ENCODE measurements at places on chromosomes 4 and X.
A peak's percentile ranks its signal among the peaks of the same experiment; 100 is the strongest.

DNA sequence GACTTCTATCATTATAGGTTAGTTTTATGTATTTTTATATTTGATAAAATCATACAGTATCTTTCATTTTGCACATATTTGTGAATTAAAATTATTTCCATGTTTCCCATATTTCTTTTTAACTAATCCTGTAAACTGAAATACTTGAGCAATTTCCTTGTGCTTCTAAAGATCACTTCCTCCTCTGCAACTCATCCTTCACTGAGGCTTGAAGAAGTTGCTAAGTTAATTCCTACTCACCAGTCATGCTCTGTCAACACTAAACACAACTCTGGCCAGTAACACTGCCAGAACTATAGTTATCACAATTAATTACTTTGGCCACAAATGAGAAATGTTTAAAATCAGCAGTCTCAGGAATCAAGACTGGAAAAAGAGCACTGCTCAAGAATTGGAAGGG is 6.7 kb downstream of the SPATA4 start:
- no peaks in the 10 kb centered on the region for H3K36me3 ChIP-seq
- H3K27me3 ChIP-seq, result peaks cover 24% of the 10 kb centered on the region
- H3K27ac ChIP-seq, result no peak overlapping the region
- H3K4me1 ChIP-seq, result peaks cover 4% of the 10 kb centered on the region
- DNase-seq, result no peak
- H3K4me3 ChIP-seq, result no peak overlapping the region

DNA sequence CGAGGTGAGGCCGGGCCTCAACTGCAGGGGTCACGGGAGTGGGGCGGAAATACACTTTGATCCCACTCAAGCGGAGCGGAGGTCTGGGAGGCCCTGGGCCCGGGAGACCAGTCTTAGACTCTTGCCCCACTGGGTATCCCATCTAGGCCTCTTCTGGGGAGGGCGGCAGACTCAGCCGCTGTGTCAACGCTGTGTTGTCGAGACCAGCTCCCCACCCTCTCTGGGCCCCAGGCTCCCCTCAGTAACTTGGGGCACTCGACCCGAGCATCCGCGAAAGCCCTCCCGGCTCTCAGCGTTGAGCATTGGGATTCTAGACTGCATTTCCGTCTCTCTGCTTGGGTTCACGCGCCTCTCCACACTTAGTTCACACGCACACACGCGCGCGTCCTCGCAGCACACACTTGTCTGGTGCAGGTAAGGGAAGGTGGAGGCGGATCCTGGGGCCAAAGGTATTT is 1.7 kb downstream of the NKX3-2 start:
- H3K4me1 ChIP-seq, result peaks cover 25% of the 10 kb centered on the region
- H3K4me3 ChIP-seq, result peak overlapping the region; percentile 40
- peaks cover 2% of the 10 kb centered on the region for H3K36me3 ChIP-seq
- peaks cover 80% of the 10 kb centered on the region for H3K27me3 ChIP-seq
- DNase-seq, result no peak
- H3K27ac ChIP-seq, result peak overlapping the region; percentile 52

DNA sequence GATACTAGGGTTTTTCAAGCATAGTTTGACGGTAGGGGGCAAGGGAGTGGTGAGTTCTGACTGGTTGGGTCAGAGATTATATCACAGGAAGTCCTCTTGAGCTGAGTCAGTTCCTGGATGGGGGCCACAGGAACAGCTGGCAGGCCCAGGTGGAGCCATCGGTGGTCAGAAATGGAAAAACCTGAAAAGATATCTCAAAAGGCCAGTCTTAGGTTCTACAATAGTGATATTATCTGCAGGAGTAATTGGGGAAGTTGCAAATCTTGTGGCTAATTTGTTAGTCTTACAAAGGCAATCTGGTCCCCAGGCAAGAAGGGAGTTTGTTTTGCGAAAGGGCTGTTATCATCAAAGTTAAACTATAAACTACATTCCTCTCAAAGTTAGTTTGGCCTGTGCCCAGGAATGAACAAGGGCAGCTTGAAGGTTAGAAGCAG is 159.3 kb downstream of the PTCHD1 start:
- H3K27me3 ChIP-seq, result no peaks in the 10 kb centered on the region
- no peak overlapping the region for H3K4me3 ChIP-seq
- no peak for DNase-seq
- no peak overlapping the region for H3K27ac ChIP-seq
- H3K4me1 ChIP-seq, result peaks cover 4% of the 10 kb centered on the region

- DNase-seq, result no peak
- H3K4me3 ChIP-seq, result no peak overlapping the region
- H3K4me1 ChIP-seq, result no peaks in the 10 kb centered on the region
- no peaks in the 10 kb centered on the region for H3K36me3 ChIP-seq
- no peaks in the 10 kb centered on the region for H3K27me3 ChIP-seq
These were observed 398.7 kb upstream of the PPP1R2C start for GRCh38 chrX:43176686-43177085.

DNA sequence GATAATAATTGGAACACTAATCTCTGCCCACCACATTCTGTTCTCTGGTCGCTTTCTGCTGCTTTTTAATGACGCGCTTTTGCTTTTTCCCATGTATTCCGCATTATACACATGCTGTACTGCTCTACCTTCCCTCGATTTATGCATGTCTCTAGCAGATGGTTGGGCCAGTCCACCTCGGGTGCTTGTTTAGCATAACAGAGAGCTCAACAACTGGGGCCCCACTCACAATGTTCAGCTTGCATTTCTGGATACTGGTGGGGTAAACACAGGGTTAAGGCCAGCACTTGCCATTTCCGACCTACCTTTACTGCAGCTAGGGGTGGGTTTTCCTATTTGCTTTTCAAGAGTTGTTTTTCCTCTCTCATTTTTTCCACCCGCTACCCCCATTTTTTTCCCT is 255.8 kb downstream of the SOX3 start:
- H3K27me3 ChIP-seq, result no peaks in the 10 kb centered on the region
- H3K4me3 ChIP-seq, result no peak overlapping the region
- no peaks in the 10 kb centered on the region for H3K36me3 ChIP-seq
- H3K27ac ChIP-seq, result no peak overlapping the region

DNA sequence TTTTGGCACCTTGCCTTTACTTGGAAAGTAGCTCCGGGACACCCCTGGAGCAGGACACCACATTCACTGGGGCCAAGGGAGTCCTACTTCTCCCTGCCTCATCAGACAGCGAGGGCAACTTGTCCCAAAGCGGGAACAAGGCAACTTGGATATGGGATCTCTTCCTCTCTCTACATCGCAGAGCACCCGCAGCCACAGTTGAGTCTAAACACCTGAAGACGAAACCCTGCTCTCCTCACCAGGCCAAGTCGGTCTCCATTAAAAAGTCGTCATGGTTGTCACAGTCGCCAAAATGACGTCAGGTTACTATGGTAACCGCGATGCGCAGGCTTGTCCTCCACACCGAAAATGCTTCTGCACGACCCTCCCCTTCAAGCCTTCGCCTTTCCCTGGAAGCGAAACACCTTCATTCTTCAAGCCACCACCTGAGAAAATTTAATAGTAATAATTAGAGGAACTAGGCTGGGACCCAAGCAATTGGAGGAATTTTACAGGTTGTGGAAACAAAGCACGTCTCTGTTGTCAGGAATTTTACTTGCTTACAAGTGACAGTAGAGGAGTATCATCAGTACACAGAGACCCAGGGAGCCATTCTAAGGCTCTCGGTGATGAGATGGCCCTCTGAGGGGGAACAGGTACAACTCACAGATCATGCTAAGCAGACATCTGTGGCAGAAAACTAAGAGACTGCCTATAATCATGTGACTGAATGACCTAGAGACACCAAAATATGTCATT is 30.5 kb upstream of the TCEAL4 start:
- H3K4me3 ChIP-seq, result peak overlapping the region; percentile 87
- peak overlapping the region; percentile 89 for H3K27ac ChIP-seq
- H3K4me1 ChIP-seq, result peaks cover 8% of the 10 kb centered on the region
- no peaks in the 10 kb centered on the region for H3K36me3 ChIP-seq

GRCh38 chr4:79764120-79764519 is 308.9 kb downstream of the ANTXR2 start:
- H3K27me3 ChIP-seq, result no peaks in the 10 kb centered on the region
- no peak for DNase-seq
- no peak overlapping the region for H3K4me3 ChIP-seq
- H3K36me3 ChIP-seq, result no peaks in the 10 kb centered on the region
- H3K4me1 ChIP-seq, result peaks cover 2% of the 10 kb centered on the region

DNA sequence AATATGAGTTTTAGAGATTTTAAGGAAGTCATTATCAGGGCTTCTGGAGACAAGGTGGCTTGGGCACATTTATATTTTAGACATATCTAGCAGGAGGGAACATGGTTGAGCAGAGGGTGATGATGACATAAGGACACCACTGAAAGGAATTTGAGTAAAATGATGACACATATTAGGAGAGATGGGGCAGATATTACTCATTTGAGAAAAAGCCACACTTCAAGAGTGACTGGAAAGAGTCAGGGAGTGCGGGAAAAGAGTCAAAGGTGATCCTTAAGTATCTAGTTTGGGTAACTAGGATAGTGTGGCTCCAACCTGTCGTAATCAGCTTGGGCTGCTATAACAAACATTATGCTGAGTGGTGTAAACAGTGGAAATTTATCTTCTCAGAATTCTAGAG is 377.7 kb downstream of the PACRGL start:
- H3K27ac ChIP-seq, result no peak overlapping the region
- H3K27me3 ChIP-seq, result no peaks in the 10 kb centered on the region
- no peak for DNase-seq
- H3K4me3 ChIP-seq, result no peak overlapping the region
- no peaks in the 10 kb centered on the region for H3K4me1 ChIP-seq

DNA sequence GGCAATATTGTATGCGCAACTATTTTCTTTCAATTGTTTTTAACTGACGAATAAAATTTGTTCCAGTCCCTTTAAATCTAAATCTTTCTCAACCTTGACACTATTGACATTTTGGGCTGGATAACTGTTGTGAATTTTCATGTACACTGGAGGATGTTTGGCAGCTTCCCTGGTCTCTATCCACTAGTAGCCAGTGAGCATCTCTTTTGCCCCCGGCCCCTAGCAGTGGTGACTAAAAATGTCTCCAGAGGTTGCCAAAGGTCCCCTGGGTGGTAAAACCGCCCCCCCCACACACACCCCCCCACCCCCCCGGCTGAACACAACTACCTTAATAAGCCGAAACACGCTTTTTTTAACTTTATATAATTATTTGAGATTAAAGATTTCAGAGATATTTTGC is 514 bp downstream of the FANCB start:
- peaks cover 26% of the 10 kb centered on the region for H3K4me1 ChIP-seq
- H3K36me3 ChIP-seq, result peaks cover 20% of the 10 kb centered on the region
- peak overlapping the region; percentile 81 for H3K27ac ChIP-seq
- peak overlapping the region; percentile 85 for H3K4me3 ChIP-seq
- no peaks in the 10 kb centered on the region for H3K27me3 ChIP-seq
- DNase-seq, result no peak

- peak overlapping the region; percentile 82 for H3K27ac ChIP-seq
- H3K36me3 ChIP-seq, result peaks cover 5% of the 10 kb centered on the region
- peak; percentile 62 for DNase-seq
- peak overlapping the region; percentile 25 for H3K4me3 ChIP-seq
- peaks cover 20% of the 10 kb centered on the region for H3K4me1 ChIP-seq
These were observed 162.4 kb upstream of the GPRIN3 start for GRCh38 chr4:89469930-89470375.

GRCh38 chrX:119488749-119489148 is 20.5 kb downstream of the SLC25A5 start:
- no peak for DNase-seq
- no peaks in the 10 kb centered on the region for H3K36me3 ChIP-seq
- H3K4me1 ChIP-seq, result no peaks in the 10 kb centered on the region

DNA sequence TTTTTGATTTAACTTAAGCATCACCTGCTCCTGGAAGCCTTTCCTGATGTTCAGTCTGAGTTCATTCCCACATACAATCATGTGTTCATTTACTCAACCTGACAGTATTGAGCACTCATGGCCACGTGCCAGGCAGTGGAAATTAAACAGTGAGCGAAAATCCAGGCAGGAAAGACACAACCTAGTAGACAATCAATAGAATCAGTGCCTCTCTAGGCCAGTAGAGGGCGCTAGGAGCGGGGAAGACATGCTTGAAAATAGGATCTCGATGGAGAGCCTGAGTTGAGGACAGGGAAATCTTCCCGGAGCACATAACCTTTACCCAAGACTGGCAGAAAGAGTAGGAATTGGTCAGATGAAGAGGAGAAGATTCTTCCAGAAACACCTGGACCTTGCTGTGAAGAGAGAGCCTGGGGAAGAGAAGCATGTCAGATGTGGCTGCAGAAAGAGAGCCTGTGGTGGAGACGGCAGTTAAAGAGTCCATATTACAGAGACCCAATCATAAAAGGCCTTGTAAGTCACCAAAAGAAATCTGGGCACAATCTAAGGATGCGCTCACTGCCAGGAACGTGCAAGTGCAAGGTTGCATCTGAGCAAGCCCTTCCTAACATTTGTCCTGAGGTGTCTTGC is 103.5 kb downstream of the LDB2 start:
- H3K27ac ChIP-seq, result no peak overlapping the region
- H3K4me3 ChIP-seq, result no peak overlapping the region
- no peaks in the 10 kb centered on the region for H3K36me3 ChIP-seq

DNA sequence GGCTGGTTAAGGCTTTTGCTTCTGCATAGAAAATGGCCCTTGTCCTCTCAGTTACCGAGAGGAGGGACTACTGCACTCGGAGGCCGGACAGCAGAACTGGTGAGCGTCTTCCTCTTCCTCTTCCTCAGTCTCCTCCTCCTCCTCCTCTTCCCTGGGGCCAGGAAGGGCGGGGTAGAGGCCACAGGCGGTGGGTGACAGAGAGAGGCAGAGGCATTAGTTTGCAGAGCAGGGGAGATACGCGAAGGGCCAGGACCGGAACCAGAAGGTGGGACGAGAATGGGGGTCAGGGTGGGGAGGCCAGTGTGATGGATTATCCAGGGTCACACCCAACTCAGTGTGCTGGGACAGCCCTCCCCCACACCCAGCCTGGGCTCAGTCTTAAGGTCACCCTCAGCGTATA is 14.5 kb downstream of the IQSEC2 start:
- DNase-seq, result no peak
- H3K27me3 ChIP-seq, result peaks cover 13% of the 10 kb centered on the region
- H3K27ac ChIP-seq, result no peak overlapping the region
- H3K36me3 ChIP-seq, result no peaks in the 10 kb centered on the region
- H3K4me1 ChIP-seq, result peaks cover 18% of the 10 kb centered on the region
- H3K4me3 ChIP-seq, result no peak overlapping the region

DNA sequence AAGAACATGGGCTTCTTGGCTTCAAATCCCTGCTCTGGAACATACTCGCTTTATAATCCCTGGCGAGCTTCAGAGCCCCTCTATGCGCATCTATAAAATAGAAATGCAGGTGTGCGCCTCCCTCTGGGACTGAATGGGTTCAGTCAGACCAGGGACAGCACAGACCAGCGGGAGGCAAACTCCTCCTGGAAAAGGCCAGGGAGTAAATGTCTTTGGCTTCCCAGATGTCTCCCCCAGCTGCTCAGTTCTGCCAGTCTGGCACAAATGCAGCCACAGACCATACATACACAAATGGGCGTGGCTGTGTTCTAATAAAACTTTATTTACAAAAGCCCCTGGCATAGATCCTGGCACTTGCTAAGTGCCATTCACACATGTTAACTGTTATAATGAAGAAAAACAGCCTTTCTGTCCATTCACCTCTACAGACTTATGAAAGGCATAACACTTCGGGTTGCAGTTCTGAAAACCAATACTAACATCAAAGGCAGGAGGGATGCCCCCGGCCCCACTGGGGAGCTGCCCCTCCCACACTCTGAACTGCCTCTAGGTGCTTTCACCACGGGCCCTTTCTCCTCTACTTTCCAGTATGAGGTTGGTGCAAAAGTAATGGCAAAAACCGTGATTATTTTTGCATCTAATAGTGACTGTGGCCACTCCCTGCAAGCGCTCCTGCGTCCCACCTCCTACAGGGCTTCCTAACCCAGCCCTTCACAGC is 4.6 kb downstream of the JAKMIP1 start:
- no peak for DNase-seq
- H3K27ac ChIP-seq, result no peak overlapping the region
- no peak overlapping the region for H3K4me3 ChIP-seq
- H3K27me3 ChIP-seq, result peaks cover 14% of the 10 kb centered on the region
- peaks cover 18% of the 10 kb centered on the region for H3K36me3 ChIP-seq

Data from T-helper 2 cell treated with Interferon-gamma antibody and Interleukin-4, amounts not matched to agents 5 μg/mL and 100 μg/mL, for 36 hours (primary cell).